ENCODE measurements at places on chromosomes 7 and 10. TPM values are rescaled to one million over a fixed set of nuclear protein-coding genes. Genes with fewer than 3 reads are reported as not detected.
A peak's percentile ranks its signal among the peaks of the same experiment; 100 is the strongest.

GRCh38 chr10:43912469-43912868 lies 263.8 kb upstream of the ZNF32 start:
- no peak for DNase-seq

The SRRM3 gene
- 0.62 TPM for polyA plus RNA-seq

The ZDHHC6 gene
- polyA plus RNA-seq, result 29.3 TPM

DNA sequence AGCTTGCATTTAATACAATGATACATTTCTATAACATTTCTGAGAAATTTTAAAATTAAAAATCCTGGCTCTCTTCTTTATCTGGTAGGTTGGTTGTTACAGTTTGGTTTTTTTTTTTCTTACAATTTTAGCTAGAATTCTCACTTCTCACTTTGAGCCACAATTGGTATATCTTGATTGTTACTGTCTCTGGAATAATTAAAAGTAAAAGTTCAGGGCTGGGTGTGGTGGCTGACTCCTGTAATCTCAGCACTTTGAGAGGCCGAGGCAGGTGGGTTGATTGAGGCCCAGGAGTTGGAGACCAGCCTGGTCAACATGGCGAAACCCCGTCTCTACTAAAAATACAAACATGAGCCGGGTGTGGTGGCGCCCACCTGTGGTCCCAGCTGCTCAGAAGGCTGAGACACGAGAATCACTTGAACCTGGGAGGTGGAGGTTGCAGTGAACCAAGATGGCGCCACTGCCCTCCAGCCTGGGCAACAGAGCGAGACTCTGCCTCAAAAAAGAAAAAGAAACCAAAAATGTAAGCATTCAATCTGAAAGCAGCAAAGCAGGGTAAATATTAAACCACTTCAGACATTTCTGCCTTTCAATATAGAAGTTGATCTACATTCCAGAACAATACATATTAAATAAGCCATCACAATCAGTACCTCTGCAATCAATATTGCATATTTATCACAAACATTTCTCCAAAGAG lies 88.6 kb upstream of the PFKP start:
- DNase-seq, result no peak

The ACTA2 gene
- polyA plus RNA-seq, result 220 TPM

The CCL24 gene
- not detected for polyA plus RNA-seq

DNA sequence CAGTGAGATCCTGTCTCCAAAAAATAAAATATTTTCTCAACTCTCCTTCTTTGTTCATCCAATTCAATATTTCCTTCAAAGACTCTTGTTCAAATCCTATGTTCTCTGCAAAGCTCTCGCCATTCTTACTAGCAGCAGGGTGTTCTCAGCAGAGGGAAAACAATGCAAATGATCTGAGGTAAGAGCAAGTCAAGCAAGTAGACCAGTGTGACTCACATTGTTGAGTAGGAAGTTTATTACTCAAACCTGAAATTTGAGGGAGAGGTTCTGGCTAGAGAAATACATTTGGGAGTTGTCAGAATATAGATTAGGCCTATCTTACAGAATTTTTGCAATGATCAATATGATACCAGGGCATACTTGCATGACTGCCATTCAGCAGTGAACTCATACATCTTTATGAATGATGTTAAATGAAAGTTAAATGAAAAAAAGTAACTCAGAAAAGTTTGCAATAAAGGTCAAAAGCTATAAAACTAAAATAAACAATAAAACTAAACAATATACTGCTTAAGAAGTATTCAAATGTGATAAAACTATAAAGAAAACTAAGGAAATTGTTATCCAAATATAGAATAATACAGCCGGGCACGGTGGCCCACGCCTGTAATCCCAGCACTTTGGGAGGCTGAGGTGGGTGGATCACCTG lies 5.8 kb downstream of the IDE start:
- no peak for DNase-seq

GRCh38 chr10:102335184-102335583 lies 60.3 kb upstream of the NFKB2 start:
- no peak for DNase-seq

GRCh38 chr10:21329995-21330627 lies 195.4 kb downstream of the SKIDA1 start:
- DNase-seq, result no peak

DNA sequence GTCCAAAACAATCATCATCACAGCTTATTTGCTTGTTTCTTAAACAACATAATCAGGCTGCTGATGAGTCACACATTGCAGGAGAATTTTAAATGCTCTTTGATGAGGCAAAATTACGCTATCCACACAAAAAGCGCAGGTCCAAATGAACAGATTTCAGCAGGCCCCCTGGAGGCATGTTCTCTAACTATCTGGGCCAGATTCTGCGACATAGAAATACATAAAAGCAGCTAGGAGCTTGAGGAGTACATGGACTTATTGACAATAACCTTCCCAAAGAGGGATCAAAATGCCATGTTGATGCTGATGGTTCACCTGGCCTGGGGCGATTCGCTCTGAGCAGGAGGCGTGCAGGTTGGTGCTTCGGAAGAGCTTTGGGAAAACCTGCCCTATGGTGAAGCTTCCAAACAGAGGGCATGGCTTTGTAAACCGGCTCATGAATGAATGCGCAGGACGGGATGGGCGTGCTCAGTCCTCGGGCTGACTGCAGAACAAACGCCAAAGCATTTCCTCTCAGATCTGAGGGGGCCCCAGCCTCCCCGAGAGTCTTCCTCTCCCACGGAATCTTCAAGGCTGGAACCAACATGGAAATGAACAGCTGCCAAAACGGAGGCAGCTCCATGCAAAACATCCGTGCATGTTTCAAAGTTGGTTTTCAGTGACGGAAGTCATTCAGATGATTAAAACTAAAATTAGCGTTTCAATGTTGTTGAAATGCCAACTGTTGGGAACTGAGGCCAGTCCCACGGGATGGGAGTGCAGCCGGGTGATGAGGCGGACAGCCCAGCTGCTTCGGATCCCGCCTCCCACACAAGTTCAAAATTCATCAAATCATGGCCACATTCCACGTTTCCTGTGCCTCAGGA lies 179.6 kb downstream of the TCERG1L start:
- DNase-seq, result peak; percentile 63

The SUN3 gene
- polyA plus RNA-seq, result not detected

DNA sequence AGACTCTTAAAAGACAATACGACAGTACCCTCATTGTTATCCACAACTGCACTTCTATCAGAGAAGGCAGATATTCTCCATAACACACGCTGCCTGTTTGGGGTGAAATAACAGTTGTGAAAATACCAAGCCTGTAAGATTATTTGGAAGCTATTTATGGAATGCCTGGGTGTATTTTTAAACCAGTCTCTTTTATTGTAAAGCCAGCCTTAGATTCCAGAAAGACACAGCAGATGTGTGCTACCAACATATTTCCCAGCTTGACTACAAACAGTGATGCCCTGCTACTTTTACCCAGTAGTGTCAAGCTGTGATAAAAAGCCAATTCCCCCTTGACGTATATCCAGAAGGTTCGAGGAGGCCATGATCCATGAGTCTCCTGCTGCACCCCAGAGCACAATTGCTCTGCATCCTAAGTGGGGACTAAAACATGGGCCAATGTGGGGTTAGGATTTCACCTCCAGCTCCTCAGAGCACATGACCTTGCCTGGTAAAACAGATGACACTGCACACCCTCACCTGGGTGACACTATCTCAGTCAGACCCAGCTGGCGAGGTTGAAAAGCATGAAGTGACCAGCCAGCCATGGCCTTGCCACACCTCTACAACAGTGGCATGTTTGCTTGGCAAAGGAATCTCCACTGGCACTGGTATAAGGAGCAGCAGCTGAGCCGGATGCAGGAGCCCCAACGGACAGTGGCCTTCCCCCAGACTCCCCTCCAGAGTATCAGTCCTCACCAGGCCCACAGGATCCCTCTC lies 62.2 kb downstream of the GFRA1 start:
- DNase-seq, result no peak

DNA sequence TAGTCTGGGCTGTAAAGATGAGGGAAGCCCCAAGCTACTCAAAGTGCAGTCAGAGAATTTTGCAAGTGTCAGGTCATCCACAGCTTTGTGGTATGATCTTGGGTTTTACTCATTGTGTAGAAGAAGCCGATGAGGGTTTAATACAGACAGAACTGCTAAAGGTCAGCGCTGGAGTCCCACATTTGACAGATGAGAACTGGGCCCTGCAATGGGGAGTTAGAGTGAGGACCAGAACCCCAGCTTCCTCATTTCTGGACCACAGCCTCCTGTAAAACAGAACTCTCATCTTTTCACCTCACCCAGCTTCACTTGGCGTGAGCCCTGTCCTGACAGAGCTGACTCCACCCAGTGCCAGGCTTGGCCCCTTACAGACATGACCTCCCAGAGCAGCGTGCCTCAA lies 20.1 kb downstream of the LRRC20 start:
- no peak for DNase-seq

The GFRA1 gene
- polyA plus RNA-seq, result 33.4 TPM

The HOXA10 gene
- polyA plus RNA-seq, result 30.3 TPM

- no peak for DNase-seq
These were observed 12.2 kb downstream of the PDCD4 start for GRCh38 chr10:110883924-110884323.

The FAM25G gene
- polyA plus RNA-seq, result not detected

DNA sequence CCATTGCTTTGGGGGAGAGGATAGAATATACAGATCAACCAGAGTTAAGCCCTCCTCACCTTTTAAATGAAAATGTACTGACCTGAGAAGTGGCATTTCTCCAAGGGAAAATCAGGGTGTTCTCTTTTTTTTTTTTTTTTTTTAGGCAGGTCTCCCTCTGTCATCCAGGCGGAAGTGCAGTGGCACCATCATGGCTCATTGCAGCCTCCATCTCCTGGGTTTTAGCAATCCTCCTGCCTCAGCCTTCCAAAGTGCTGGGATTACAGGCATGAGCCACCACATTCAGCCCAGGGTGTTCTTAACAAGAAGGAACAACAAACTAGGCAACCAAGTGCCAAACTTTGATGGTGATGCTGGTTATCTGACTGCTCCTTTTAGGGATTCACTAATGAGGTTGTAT lies 111.0 kb downstream of the SVOPL start:
- no peak for DNase-seq

The NPSR1 gene
- 0.14 TPM for polyA plus RNA-seq

- DNase-seq, result no peak
These were observed 84.4 kb downstream of the LHPP start for GRCh38 chr10:124546055-124546369.

- DNase-seq, result no peak
These were observed 8.3 kb downstream of the ADD3 start for GRCh38 chr10:110016039-110016438.

GRCh38 chr10:1409392-1409791 lies 327.9 kb downstream of the ADARB2 start:
- no peak for DNase-seq

The ALOX5 gene
- 1.9 TPM for polyA plus RNA-seq

DNA sequence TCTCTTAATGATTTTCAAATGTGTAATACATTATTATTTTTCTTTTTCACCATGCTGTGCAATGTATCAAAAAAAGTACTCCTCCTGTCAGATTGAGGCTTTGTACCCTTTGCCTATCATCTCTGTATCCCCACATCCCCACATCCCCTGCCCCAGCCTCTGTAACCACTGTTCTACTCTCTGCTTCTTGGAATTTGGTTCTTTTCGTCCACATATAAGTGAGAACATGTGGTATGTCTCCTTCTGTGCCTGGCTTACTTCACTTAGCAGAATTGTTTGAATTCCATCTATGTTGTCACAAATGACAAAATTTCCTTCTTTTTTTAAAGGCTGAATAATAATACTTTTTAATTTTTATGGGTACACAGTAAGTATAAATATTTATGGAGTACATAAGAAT lies 13.8 kb downstream of the TAF3 start:
- DNase-seq, result no peak

The MUC3A gene
- 0.10 TPM for polyA plus RNA-seq

- no peak for DNase-seq
These were observed 189.3 kb downstream of the ABCA13 start for GRCh38 chr7:48360574-48360973.

DNA sequence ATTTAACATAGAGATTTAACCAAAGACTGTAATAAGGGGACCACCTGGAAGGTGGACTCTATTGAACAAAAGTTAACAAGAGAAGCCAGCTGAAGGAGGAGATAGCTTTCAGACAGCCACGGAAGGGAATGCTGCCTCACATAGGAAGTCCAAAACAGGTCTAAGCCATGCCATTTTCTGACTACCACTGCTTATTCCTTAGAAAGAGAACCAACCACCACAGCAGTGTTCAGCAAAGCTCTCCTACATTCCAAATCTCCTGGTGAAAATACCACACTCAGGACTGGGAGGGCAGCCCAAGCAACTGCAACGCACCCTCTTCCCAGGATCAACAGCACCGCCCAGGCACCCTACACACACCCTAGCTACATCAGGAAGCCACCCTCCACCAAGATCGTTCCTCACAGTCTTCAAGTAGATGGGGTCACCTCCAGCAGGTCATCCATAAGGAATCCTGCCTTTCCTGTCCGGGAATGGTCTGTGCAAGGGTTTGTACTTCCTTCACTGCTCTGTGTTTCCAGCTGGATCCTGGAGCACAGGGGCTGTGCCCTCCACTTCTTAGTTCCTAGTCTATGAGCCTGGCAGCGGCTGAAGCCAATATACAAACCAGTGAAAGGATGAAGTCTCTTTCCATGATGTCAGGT lies 2.5 kb downstream of the KIAA1549 start:
- DNase-seq, result no peak

DNA sequence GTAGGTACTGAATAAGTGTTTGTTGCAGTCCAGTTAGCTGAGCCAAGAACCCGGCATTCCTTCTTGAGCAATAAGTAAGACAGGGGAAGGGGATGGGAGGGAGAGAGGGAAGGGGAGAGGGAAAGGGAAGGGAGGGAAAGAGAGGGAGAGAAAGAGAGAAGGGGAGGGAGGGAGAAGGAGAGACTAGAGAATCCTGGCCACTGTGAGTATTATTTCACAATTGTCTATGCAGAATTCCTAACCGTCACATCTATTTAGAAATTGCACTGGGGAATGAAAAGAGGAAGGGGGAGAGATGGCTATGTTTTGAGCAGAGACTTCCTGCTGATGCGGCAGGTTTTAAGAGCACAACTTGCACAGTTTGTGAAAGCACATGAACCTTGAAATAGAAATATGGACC lies 251.4 kb upstream of the ZMIZ1 start:
- peak; percentile 48 for DNase-seq

- DNase-seq, result no peak
These were observed 486.7 kb upstream of the GALNT17 start for GRCh38 chr7:70645279-70645678.

The COPS6 gene
- 92.1 TPM for polyA plus RNA-seq

GRCh38 chr7:69674701-69675182 lies 76.5 kb downstream of the AUTS2 start:
- no peak for DNase-seq

Measured in hindlimb muscle (tissue), 1 donor.